ENCODE measurements at places on chromosomes 6 and 20. TPM values are rescaled to one million over a fixed set of nuclear protein-coding genes. Genes with fewer than 3 reads are reported as not detected.

MYT1 gene
- total RNA-seq = not detected

TSBP1 gene
- not detected for total RNA-seq

TGM3 gene
- total RNA-seq = not detected

RANBP9 gene
- 53.3 TPM for total RNA-seq

BPI gene
- total RNA-seq = not detected

PRSS35 gene
- 18.7 TPM for total RNA-seq

TMEM170B gene
- total RNA-seq = 1.8 TPM

RPL7L1 gene
- 107 TPM for total RNA-seq

ZSWIM3 gene
- total RNA-seq = 6.0 TPM

PPIL4 gene
- total RNA-seq = 54.9 TPM

AP5S1 gene
- total RNA-seq = 14.8 TPM

HLA-A gene
- total RNA-seq = 651 TPM

FRS3 gene
- total RNA-seq = 1.2 TPM

CRISP2 gene
- not detected for total RNA-seq

KIFC1 gene
- total RNA-seq = 1.2 TPM

PLN gene
- 0.83 TPM for total RNA-seq

SIRPA gene
- 16.9 TPM for total RNA-seq

CDH26 gene
- 0.09 TPM for total RNA-seq

PAK5 gene
- total RNA-seq = not detected

MCCD1 gene
- total RNA-seq = not detected

MYL9 gene
- total RNA-seq = 35.2 TPM

CPXM1 gene
- total RNA-seq = 3.9 TPM

PGC gene
- not detected for total RNA-seq

OOEP gene
- total RNA-seq = not detected

KIAA1755 gene
- 0.65 TPM for total RNA-seq

SLC22A2 gene
- 0.23 TPM for total RNA-seq

UBD gene
- not detected for total RNA-seq

PACRG gene
- not detected for total RNA-seq

FILIP1 gene
- 0.37 TPM for total RNA-seq

PRPF6 gene
- 58.2 TPM for total RNA-seq

All from smooth muscle cell of the umbilical artery (primary cell).